ENCODE measurements at places on chromosomes 3 and 15. TPM values are rescaled to one million over a fixed set of nuclear protein-coding genes. Genes with fewer than 3 reads are reported as not detected.

CHRNB4 gene
- 1.3 TPM for total RNA-seq

WDR93 gene
- total RNA-seq, result 0.26 TPM

TUSC7 gene
- total RNA-seq, result not detected

RBPMS2 gene
- total RNA-seq, result 7.2 TPM

GOLGA8S gene
- total RNA-seq, result 0.18 TPM

LPCAT4 gene
- total RNA-seq, result 56.6 TPM

GPR149 gene
- not detected for total RNA-seq

POMGNT2 gene
- 6.0 TPM for total RNA-seq

CCR1 gene
- not detected for total RNA-seq

CCR9 gene
- not detected for total RNA-seq

REC114 gene
- total RNA-seq, result not detected

NR2F2 gene
- 16.2 TPM for total RNA-seq

DPPA4 gene
- not detected for total RNA-seq

SOX14 gene
- total RNA-seq, result not detected

CHRNA3 gene
- total RNA-seq, result 0.45 TPM

BFSP2 gene
- total RNA-seq, result not detected

TRH gene
- total RNA-seq, result not detected

SH2D7 gene
- not detected for total RNA-seq

MYLK gene
- total RNA-seq, result 17.7 TPM

AP3B2 gene
- total RNA-seq, result 0.77 TPM

RARRES1 gene
- total RNA-seq, result 9.2 TPM

ACSBG1 gene
- total RNA-seq, result 0.81 TPM

EPHB1 gene
- total RNA-seq, result 0.24 TPM

SLC28A1 gene
- total RNA-seq, result 0.04 TPM

RAMAC gene
- total RNA-seq, result 48.3 TPM

ZNF860 gene
- 1.4 TPM for total RNA-seq

ZDHHC3 gene
- 48.0 TPM for total RNA-seq

PEX5L gene
- total RNA-seq, result not detected

CDHR4 gene
- total RNA-seq, result 0.24 TPM

RTP3 gene
- total RNA-seq, result not detected

CXCR6 gene
- total RNA-seq, result not detected

NANOGP8 gene
- not detected for total RNA-seq

MYZAP gene
- total RNA-seq, result 1.3 TPM

MRAS gene
- 11.0 TPM for total RNA-seq

SLC38A3 gene
- 0.06 TPM for total RNA-seq

XIRP1 gene
- 0.25 TPM for total RNA-seq

BTBD1 gene
- 59.6 TPM for total RNA-seq

GP5 gene
- total RNA-seq, result 0.02 TPM

EPHA3 gene
- total RNA-seq, result not detected

GFM1 gene
- total RNA-seq, result 37.2 TPM

CA12 gene
- 203 TPM for total RNA-seq

FBXL22 gene
- 0.32 TPM for total RNA-seq

ZDHHC23 gene
- total RNA-seq, result 3.2 TPM

XCR1 gene
- total RNA-seq, result not detected

FXR1 gene
- total RNA-seq, result 65.4 TPM

FANCD2OS gene
- not detected for total RNA-seq

CFAP91 gene
- total RNA-seq, result 0.32 TPM

FOXB1 gene
- total RNA-seq, result not detected

GDPGP1 gene
- 4.5 TPM for total RNA-seq

HTR3E gene
- total RNA-seq, result not detected

CNTN3 gene
- total RNA-seq, result not detected

TOMM70 gene
- 47.7 TPM for total RNA-seq

RPL39L gene
- 49.2 TPM for total RNA-seq

HYAL1 gene
- total RNA-seq, result 0.69 TPM

TMEM158 gene
- total RNA-seq, result 9.7 TPM

GOLGA6A gene
- total RNA-seq, result 0.32 TPM

ACAD9 gene
- 22.9 TPM for total RNA-seq

ERC2 gene
- not detected for total RNA-seq

KCNMB3 gene
- total RNA-seq, result 1.3 TPM

ADAMTSL3 gene
- 0.56 TPM for total RNA-seq
